ENCODE measurements at places on chromosomes 13 and 19. TPM values are rescaled to one million over a fixed set of nuclear protein-coding genes. Genes with fewer than 3 reads are reported as not detected.

GRCh38 chr13:50593207-50593606 lies 250.3 kb downstream of the DLEU7 start:
- DNase-seq, result no peak

DNA sequence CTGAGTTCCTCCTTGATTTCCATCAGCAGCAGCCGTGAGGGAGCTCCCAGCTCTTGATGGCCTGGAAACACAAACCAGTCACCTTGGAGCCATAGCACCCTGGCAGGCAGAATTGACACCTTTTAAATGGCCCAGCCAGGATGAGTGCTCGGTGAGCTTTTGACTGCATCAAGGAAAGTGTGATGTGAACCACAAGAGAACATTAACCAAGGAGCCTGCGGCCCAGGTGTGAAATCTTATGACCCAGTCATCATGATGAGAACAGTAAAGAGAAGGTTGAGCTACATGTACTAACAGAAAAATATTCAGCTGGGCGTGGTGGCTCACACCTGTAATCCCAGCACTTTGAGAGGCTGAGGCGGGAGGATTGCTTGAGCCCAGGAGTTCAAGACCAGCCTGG lies 22.8 kb downstream of the SUGP2 start:
- DNase-seq, result no peak

- DNase-seq, result peak; percentile 79
Observed at GRCh38 chr19:16897029-16897855, 8.4 kb downstream of the F2RL3 start.

DNA sequence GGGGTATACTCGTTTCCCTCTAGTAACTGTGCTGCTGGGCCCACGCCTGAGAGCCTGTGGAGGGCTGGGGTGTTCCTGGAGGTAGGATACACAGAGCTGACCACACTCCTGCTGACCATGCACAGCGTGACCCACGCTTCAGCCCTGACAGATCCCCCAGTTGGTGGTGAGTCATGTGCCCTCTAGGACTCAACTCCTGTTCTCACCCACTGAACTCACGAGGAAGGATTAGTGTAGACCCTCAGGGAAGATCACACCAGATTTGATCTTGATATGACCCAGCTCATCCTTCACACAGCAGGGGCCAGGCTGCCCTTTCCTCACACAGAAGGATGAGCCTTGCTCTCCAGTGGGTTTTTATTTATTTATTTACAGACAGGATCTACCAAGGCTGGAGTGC lies 13.3 kb upstream of the ACP7 start:
- no peak for DNase-seq

The SLITRK1 gene
- polyA plus RNA-seq, result 4.5 TPM

DNA sequence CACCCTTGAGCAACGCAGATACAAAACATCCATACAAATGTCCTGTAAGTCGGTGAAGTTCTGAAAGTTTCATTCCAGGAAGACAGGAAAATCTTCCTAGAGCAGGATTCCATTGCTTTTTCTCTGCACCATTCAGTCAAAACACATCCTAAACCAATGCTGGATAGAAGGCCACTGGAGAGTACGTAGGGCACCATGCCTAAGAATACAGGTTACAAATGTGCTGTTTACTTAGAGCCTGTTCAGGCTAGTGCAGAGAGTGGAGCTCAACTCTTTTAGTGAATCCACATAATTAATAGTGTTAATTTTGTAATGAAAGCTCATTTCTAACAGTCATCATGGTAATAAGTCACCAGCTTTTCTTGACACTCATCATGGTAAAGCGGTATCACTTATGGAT lies 187.6 kb downstream of the NHLRC3 start:
- no peak for DNase-seq

DNA sequence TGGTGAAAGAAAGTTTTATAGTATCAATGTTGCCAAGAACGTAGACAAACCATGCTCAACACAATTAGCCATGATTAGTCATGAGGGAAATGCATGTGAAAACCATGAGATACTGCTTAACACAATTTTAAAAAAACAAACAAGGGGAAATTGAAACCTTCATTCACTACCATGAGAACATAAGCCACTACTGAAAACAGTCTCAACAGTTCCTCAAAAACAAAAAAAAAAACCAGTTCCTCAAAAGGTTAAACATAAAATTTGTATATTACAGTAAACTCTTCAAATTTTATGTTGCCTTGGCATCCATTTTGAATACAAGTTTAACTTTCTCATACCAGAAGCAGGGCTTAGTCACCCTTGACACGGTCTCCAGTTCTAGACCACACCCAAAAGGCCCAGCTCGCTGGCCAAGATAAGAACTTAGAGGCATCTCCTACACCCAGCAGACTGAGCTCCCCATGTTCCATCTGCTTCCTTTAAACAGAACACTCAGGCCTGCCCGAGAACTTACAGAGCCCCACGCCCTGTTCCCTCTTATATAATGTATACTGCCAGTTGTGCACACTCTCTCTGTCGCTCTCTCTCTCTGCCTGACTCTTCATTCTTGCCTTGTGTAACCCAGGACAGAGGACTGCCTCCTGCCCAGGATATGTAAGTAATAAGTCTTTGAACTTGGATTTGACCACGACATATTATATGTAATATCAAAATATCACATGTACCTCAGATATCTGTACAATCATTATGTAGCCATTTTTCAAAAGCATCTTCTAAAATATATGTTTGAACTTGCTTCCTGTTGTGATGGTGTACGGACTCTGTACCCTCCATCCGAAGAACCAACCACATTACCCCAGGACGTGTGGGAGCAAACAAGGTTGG lies 67.4 kb downstream of the STK24 start:
- no peak for DNase-seq

The KASH5 gene
- polyA plus RNA-seq, result not detected

- DNase-seq, result peak; percentile 61
Observed at GRCh38 chr19:57016076-57016475, 103.7 kb upstream of the USP29 start.

- DNase-seq, result peak; percentile 74
Observed at GRCh38 chr19:13181747-13182388, 31.7 kb downstream of the IER2 start.

DNA sequence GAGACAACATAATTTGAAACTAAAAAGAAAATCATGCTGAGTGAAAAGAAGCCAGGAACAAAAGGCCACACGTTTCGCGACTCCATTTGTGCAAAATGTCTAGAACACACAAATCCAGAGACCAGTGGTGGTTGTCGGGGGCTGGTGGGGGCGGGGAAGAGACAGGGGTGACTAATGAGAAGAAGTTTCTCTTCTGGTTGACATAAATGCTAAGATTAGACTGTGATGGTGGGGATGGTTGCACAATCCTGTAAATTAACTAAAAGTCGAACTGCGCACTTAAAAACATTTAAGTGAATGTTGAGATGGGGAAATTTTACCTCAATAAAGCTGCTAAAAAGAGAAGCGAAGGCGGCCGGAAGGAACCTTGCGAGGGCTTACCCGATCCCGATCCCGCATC lies 7.1 kb downstream of the AKAP8 start:
- no peak for DNase-seq

DNA sequence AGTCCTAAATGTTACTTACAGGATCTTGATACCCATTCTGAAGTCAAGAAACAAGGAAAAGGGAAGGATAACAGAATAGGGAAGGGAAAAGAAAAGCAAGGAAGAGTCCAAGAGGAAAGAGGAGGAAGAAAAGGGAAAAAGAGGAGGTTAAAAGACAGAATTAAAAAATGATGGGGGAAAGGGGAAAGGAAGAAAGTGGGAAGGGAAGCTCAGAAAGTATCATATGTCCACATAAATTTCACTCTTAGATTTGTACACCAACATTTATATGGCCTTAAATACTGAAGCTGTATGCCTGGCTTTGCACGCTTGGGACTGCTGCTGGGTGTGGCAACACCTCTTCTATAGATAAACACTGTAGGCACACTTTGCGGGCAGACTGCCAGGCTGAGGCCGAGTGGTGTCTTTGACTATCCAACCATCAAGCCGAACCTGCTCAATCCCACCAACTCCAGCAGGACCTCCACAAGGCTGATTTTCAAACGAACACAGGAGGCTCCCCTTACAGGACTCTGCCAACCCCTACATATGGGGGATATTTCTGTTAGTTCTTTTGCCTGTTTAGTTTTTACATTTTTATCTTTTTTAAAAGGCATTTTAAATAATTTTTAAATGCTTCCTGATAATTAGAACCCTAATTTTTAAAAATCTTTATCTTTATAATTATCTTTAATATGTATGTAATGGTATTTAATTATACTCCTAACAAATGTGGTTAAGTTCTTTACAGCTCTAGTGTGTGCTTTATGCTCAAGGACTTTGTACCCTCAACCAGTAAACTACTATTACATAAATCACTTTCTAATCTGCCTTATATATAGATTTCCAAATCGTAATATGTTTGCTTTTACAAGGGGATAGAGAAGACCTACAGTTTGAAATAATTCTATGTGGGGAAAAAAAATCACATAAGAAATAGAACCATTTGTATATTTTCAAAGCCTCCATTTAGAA lies 154.2 kb downstream of the DIAPH3 start:
- no peak for DNase-seq

GRCh38 chr13:106286811-106287210 lies 248.7 kb downstream of the EFNB2 start:
- DNase-seq, result no peak

DNA sequence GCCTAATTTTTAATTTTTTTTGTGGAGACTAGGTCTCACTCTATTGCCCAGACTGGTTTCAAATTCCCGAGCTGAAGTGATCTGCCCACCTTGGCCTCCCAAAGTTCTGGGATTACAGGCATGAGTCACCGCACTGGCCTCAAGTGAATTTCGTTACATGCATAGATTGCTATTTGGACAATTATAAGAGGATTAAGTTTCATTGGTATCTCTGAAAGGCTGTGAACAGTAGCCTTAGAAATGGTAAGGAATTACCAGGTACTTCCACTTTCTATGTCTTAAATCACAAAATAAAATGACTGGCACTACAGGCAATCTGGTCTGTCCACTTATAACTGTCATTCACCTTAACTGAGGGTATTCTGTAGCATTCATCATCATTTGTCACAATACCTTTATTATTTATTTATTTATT lies 2.9 kb upstream of the CCDC9 start:
- DNase-seq, result no peak

The MADCAM1 gene
- 3.4 TPM for polyA plus RNA-seq

The ZNF530 gene
- 3.5 TPM for polyA plus RNA-seq

DNA sequence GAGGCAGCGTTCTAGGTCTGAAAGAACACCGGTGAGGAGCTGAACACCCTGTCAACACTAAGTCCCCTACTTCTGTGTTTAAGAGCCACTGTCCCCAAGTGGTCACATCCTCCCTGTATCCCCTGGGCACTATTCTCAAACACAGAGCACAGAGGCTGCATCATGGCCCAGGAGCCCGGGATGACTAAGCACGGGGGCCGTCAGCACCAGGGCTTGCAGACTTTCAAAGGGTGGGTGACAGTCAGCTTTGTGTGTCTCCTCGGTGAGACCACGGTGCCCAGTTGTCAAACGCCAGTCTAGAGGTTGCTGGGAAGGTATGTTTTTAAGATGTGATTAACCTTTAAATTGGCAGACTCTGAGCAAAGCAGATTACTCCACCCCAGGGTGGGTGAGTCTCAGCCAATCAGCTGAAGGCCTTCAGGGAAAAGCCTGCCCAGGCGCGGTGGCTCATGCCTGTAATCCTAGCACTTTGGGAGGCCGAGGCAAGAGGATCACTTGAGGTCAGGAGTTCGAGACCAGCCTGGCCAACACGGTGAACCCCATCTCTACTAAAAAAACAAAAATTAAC lies 8.0 kb downstream of the MAP2K2 start:
- no peak for DNase-seq

DNA sequence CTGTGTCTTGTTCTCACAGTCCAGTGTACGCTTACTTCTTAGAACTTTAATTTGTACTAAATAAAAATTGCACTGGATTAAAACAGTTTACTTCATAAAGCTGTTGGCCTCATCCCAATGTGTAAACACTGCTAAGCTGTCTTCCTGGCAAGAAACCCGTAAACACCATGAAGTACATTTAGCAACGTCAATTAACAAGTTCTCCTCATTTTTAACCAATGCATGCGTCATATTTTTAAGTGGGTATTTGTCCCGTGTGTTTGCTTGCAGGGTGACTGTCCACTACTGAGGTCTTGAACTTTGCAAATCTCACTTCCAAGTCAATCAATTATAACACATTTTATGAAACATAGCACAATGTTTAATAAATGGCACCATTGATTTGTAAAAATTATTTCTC lies 28.2 kb downstream of the LAIR2 start:
- DNase-seq, result no peak

The TEX26 gene
- 0.34 TPM for polyA plus RNA-seq

- peak; percentile 60 for DNase-seq
Observed at GRCh38 chr19:18657590-18658365, 20.9 kb downstream of the KLHL26 start.

- DNase-seq, result no peak
Observed at GRCh38 chr19:51573331-51573730, 2.2 kb downstream of the ZNF175 start.

- DNase-seq, result no peak
Observed at GRCh38 chr13:75359266-75359665, 122.7 kb downstream of the TBC1D4 start.

- peak; percentile 34 for DNase-seq
Observed at GRCh38 chr19:920051-920864, 3.1 kb downstream of the KISS1R start.

DNA sequence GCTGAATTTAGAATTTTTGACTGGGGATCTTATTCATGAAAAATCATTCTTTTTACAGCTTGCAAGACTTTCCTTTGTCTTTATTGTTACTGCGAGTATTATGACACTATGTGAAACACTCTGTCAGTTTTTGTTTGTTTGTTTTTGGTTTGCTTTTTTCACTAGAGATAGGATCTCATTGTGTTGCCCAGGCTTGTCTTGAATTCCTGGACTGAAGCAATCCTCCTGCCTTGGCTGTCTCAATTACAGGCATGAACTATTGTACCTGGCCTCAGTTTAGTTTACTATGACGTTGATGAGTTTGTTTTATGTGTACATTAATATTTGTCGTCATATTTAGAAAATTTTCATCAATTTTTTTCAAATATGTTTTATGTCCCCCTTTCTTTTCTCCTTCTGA lies 1030.0 kb upstream of the PRR20A start:
- DNase-seq, result no peak

GRCh38 chr13:60273971-60274527 lies 110.3 kb upstream of the DIAPH3 start:
- DNase-seq, result no peak

DNA sequence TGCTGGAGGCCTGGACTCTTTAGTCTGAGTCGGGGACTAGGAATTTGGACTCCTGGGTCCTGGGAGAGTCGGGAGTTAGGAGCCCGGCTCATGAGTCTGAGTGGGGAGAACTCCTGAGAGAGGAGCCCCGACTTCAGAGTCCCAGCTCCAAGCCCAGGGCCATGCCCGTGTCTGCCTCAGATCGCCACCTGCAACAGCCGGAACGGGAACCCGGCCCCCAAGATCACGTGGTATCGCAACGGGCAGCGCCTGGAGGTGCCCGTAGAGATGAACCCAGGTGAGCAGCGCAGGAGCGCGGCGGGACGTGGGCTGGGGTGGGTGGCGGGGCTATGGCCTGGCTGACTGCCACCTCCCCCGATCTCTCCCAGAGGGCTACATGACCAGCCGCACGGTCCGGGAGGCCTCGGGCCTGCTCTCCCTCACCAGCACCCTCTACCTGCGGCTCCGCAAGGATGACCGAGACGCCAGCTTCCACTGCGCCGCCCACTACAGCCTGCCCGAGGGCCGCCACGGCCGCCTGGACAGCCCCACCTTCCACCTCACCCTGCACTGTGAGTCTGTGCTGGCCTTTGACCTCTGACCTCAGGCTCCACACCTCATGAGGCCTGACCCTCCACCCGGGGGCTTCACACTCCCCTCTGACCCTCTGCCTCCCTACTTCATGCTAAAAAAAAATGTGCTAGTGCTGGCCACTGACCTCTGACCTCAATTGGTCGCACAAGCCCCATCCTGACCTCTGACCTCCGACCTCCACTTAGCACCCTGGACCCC lies 4.4 kb downstream of the BCAM start:
- DNase-seq, result peak; percentile 45

The KLC3 gene
- polyA plus RNA-seq, result 2.0 TPM
